GM06990 (cell line): ENCODE measurements at places on chromosomes 6 and 20.

GRCh38 chr6:125534430-125535263 is 214.8 kb upstream of the HEY2 start:
- no peak for DNase-seq

GRCh38 chr6:87344731-87345130 is at the start of gene C6orf163:
Gene C6orf163, plus strand, starts transcription at chr6:87344813. Its CDS starts 287 bp downstream, at chr6:87345100.
- no peak for DNase-seq

DNA sequence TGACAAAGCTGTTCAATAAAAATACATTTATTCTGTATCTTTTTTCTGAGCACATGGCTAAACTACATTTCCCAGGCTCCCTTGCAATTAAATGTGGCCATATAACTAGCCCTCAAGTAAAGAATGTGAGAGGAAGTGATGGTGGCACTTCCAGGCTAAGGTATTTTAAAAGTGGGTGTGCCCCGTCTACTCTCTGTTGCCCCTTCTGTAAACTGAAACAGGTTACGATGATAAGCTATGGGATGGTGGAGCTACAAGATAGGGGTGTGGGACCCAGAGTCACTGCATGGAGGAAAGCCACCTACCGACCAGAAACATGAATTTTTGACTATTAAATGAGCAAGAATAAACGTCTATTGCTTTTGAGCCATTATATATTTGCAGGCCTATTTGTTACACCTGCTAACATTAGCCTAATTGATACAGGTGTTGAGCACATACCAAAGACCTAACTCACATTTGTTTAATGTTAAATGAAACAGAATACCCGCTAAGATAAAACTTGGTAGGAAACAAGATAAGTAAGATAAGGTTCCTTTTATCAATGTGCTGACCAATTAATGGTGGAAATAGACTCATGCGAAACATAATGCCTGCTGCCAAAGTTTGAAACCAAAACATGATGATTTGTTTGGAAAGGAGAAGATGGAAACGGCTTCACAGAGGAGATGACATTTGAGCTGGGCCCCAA is 3.1 kb downstream of the FYN start:
- no peak for DNase-seq

- DNase-seq = no peak
These were observed 680 bp upstream of the MTCH1 start for GRCh38 chr6:36986704-36987047.

DNA sequence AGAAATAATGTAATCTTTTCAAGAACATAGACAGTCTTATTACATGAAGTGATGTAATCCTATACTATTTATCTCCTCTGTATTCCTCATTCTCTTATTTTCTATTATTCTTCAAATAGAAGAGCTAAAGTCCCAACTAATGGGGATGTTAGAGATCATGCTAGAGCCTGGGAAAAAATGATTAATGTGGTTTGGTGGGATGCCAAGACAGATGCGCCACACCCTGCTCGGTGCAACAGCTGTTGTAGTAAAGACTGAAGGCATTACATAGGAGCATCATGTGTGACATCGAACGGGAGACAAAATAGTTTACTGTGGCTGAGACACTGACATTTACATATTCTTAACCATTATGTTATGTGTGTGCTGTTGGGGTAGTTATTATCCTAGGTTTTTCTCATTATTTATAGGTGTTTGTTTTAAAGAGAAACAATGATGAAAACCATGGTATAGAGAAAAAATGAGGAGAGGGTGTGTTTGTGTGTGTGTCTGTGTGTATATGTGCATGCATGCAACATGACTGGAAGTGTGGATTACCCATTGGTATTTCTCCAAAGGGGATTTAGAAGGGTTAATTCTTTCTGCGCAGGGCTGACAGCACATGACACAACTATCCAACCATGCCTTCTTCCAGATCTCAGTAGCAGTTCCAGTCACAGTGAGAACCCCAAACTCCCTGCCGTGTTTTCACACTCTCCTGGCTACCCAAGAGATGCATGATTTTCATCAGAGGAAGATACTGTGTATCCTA is 155.3 kb downstream of the EYA4 start:
- no peak for DNase-seq

- no peak for DNase-seq
These were observed 94.3 kb upstream of the OLIG3 start for GRCh38 chr6:137588472-137588871.

DNA sequence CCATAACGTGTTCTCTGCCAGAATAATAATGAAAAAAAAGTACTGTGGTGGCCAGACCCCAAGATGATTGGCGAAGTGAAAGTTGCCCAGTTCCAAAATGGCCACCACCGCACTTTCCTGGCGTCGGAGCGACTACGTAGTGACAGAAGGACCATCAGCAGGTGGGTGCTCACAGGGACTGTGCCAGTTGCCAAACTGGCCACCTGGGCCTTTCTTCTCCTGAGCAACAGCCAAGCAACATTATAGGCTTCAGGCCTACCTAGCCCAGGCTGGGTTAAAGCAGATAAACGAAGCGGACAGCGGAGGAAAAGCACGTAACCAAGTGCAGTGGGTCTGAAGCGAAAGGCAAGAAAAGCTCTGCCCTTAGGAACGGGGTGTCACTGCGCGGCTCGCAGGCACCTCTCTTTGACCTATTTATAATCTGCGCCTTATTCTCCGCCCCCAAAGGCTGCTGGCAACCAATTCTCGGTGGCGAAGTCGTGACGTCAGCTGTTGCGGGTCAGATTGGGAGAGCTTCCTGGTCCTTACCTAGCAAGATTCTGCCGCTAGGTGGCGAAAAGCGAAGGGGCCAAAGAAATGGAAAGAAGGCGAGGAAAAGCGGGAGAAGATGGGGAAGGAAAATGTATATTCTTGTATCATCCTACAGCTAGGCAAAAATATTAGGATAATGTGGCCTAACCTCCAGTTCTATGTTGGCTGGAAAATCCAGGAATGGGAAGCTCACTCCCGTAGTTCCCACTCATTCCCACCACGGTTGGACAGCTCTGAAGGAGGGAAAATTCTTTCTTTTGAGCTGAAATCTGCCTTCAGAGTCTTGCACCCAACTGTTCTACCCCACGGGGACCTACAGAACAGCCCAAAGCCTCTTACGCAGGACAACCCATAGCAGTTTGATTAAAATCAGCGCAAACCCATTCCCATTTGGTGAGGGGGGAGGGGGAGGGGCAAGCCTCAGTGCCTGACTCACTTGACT is 6.9 kb upstream of the MOG start:
- peak; percentile 85 for DNase-seq
